ENCODE measurements at places on chromosomes 2 and 18.
A peak's percentile ranks its signal among the peaks of the same experiment; 100 is the strongest.

GRCh38 chr2:149740490-149740889 lies 152.9 kb upstream of the MMADHC start:
- no peak for DNase-seq

- no peak for DNase-seq
Measured at GRCh38 chr2:11967946-11968465, 221.6 kb downstream of the LPIN1 start.

GRCh38 chr2:5696945-5697521 lies 4.8 kb downstream of the SOX11 start:
- DNase-seq, result no peak

DNA sequence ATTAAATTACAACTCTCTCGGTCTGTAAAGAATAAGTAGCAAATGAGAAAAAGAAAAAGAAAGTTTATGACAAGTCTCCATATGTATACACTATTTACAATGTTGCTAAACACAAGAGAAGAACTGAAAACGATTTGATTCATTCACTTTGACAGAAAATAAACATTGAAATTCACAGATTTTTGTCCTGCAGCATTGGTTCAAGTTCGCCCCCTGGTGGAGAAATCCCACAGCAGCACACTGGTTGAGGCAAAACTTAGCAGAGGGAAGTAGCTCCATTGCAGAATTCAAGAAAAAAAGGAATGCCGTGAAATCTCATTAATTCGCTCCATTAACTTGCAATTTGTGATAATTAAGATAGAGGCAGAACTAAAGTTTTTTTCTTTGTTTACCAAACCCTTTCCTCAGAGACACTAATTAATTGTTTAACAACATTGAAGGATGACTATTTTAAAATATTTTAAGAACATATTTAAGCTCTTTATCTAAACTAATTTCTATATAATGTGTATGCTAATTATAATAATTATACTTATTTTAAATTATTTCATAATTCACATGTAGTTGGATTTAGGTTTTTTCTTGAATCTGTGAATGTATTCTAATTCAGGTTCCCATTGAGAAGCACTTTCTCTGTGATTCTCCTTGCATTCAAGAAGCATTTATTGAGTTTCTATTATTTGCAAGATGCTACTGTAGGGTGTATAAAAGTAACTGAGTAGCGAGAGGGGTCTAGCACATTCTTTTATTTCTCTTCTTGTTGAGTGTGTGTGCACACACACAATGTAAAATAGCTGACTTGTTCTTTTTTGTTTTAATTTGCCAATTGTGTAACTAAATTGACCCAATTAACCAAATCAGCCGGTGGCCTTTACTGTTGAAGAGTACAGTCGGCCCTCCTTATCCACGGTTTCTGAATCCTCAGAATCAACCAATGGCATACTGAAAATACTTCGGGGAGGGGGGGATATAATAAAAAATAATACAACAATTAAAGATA lies 74.1 kb downstream of the COL4A3 start:
- DNase-seq, result peak; percentile 60

DNA sequence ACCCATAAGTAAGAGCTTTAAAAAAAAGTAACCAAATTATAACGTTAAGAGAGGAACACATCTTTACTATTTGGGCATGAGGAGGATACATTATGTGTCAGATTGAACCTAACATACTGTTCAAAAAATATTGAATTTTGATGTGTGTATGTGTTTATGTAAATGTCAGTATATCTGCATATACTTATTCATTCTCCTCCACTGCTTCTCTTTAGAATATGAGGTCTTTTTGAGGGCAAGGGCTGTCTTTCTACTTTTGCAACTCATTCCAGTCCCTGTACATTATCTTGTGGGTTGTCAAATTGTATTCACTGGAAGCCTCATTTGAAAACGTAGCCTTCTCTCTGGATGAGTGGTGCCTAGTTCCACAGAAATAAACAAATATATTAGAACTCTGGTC lies 509.4 kb upstream of the HNMT start:
- DNase-seq, result no peak

DNA sequence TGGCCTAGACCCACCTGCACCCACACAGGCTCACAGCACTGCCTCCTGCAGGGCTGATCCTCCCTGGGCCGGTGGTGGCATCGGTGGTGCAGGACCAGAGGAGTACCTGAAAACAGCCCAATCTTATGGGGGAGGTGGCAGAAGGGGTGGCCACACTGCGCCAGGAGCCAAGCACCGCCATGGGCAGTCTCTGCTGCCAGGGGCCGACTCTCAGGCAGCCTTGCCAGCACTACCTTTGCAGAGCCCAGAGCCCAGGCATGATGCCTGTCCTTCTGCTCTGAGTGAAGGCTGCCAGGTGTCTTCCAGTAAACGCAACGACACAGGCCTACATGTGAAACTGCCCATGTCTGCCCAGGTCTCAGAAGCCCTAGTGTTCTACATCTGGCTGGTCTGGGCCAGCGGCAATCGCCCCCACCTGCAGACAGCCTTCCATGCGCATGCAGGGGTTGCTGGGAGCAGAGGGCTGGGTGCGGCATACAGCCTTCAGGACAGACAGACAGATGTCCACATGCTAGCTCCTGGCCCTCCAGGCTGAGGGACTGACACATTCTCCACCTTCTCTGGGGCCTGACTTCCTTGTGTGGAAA lies 6.8 kb downstream of the HS6ST1 start:
- no peak for DNase-seq

DNA sequence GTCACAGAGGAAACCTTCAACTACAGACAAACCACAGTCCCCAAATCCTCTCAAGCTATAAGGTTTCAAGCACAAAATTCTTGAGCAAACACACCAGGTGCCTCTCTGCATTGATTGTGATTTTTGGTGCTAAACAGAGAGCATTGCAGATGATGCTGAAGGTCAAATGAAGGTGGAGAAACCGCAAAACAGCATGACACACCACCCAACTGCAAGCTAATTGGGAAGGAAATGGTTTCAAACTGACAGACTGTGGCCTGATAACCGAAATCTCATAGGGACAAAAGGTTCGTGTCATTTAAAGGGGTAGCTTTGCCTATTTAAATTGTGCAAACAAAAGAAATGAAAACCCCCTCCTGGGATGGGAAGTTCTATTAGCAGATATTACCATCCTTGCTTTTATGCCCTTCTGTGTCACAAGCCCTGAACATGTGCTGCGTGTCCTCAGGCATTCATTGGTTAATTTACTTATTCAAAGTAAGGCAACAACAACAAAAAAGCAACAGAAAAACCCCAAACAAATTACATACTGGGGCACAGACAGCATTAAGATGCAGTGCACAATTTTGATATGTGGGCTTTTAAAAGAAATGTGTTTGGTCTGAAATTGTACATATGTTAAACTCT lies 154.9 kb downstream of the AQP4 start:
- no peak for DNase-seq

GRCh38 chr18:22314001-22314400 lies 103.7 kb downstream of the CTAGE1 start:
- DNase-seq, result no peak

DNA sequence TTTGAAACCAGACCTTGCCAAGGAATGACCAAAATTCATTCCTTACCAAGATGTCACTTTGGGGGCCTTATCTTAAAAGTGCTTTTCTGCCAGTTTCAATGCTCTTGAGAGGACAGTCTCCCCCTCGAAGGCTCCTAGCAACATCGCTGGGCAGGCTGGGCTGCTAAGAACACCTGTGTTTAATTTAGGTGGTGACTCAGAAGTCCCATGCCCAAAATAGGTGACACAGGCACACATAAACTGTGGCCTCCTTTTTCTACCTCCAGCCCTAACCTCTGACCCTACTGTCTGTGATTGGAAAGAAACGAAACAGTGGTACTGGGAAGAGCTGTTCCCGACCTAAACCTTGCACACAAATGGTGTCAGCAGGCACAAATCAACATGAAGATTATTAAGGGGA lies 28.7 kb upstream of the ROCK2 start:
- no peak for DNase-seq

- no peak for DNase-seq
Measured at GRCh38 chr18:13019301-13019700, 28.1 kb downstream of the CEP192 start.

DNA sequence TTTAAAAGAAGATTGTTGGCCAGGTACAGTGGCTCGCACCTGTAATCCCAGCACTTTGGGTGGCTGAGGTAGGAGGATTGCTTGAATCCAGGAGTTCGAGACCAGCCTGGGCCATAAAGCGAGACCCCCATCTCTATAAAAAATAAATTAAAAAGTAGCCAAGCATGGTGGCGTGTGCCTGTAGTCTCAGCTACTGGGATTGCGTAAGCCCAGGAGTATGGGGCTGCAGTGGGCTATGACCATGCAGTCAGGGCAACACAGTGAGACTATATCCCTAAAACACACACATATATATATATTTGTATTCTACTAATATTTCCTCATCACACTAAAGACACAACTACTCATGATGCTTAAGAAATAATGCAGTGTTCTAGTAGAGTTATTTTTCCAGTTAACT lies 7.1 kb downstream of the HDHD2 start:
- no peak for DNase-seq

GRCh38 chr18:35089891-35090550 lies 48.8 kb downstream of the MAPRE2 start:
- no peak for DNase-seq

GRCh38 chr18:42157420-42157819 lies 202.4 kb downstream of the PIK3C3 start:
- DNase-seq, result no peak

DNA sequence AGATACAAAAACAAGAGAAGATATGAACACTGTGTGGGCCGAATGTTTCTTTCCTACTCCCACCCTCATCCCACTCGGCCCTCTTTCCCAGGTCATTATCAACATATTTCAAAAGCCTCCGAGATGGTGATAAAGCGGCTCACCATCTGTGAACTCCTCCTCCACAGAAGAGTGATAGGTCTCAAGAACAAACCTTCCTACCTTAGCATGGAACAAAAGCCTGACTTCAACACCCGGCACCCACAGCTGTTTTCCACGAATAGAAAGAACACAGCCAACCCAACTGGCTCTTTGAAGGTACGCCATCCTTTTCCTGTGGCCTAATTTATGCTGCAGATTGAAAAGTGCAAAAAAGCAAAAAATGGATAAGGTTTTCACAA lies 28.8 kb downstream of the BCL2 start:
- peak; percentile 67 for DNase-seq

GRCh38 chr2:937530-937929 lies 13.1 kb upstream of the SNTG2 start:
- no peak for DNase-seq

DNA sequence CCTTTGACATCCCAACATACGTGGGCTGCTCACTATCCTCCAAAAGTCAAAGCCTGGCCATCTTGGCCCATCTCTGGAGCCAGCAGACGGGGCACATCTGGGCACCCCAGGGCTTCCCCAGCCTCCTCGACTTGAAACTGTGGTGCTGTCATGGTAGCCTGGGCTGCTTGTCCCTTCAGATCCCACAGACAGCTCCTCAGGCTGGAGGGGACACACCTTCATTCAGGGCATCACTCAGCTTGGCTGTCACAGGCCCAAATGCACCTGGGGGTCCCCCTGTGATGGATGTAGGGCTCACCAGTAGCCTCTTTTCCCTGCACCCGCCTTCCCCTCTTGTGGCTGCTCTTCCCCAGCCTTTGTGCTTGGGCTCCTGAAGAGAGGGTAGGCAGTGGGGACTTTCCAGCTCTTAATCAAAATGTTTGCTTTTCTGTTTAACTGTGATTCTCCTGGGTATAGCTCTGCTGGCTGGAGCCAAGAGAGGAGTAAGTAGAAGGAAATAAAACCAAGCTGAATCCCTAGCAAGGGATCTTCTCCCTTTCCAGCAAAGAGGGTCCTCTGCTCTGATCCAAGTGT lies 92.3 kb downstream of the GYPC start:
- no peak for DNase-seq

DNA sequence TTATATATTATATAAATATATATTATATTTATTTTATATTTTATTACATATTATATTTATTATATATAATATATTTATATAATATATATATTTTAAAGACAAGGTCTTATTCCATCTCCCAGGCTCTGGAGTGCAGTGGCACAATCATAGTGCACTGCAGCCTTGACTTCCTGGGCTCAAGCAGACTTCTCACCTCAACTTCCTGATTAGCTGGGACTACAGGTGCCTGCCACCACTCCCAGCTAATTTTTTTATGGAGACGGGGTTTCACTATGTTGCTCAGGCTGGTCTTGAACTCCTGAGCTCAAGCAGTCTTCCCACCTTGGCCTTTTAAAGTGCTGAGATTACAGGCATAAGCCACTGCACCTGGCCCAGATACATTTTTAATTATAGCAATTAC lies 110.0 kb downstream of the PHLPP1 start:
- DNase-seq, result no peak

DNA sequence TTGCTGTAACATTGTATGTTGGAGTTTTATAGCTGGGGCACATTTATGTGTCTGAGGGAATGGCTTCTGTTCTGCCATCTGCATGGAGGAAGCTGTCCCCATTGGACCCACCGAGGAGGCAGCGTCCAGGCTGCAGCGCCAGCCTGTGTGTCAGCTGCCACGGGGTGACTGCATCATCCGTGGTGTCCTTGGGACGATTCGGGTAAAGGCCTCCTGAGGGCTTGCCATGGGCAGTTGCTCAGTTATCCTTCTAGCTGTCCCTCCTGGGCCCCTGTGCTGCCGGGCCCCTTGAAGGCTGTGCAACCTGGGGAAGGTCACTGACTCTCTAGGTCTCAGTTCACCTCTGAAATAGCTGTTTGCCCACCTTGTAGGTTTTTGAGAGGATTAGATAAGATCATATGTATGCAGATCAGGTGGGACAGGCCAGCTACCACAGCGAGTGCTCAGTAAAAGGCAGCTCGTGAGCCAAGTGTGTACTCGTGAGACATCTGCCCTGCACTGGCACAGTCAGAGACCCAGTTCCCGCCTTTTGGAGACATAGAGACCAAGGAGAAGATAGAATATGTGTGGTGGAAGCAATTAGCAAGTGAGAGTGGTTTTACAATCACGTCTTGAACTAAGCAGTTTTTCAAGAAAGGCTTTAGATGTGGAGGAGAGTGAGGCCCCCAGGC lies 10.6 kb downstream of the LDLRAD4 start:
- no peak for DNase-seq

DNA sequence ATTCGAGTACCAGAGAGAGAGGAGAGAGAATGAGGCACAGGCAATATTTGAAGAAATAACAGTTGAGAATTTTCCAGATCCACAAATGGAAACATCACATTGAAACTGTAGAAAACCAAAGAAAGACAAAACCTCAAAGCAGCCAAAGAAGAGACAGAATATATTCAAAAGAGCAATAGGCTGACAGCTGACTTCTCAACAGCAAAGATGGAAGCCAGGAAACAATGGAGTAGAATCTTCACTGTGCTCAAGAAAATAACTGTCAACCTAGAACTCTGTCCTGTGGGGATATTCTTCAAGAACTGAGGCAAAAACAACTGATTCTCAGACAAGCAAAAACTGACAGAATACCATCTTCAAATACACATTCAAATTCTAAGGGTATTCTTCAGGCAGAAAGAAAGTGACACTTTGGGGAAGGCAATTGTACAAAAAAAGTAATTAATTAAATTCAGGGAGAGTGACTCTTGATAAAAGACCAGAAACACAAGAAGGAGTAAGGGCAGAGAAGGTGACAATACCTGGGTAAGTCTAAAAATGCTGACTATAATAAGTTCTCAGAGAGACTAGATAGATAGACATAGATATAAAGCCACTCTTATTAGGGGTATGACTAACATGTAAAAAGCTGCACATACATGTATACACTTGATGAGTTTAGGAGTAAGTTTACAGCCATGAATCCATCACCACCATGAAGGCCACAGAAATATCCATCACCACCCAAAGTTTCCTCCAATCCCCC lies 25.6 kb downstream of the ANKMY1 start:
- DNase-seq, result no peak
